Coronary artery (tissue), 2 donors: ENCODE measurements at places on chromosomes 13 and 19.

DNA sequence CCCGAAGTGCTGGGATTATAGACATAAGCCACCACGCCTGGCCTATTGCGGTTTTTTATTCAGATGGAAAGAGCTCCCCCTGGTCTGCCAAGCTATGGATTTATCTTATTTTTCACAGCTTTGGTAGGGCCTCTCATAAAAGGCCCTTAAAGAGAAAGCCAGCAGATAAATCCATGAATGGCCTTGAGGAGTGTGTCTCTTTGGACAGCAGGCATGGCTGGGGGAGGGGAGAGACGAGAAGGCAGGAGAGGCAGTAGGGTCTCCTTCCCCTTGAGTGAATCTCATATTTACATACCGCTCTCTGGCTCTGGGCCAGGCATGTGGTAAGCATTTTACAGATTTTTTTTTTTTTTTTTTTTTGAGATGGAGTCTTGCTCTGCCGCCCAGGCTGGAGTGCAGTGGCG lies 25.2 kb downstream of the MARK4 start:
- DNase-seq: no peak

GRCh38 chr13:60028021-60028420 lies 135.7 kb downstream of the DIAPH3 start:
- no peak for DNase-seq

DNA sequence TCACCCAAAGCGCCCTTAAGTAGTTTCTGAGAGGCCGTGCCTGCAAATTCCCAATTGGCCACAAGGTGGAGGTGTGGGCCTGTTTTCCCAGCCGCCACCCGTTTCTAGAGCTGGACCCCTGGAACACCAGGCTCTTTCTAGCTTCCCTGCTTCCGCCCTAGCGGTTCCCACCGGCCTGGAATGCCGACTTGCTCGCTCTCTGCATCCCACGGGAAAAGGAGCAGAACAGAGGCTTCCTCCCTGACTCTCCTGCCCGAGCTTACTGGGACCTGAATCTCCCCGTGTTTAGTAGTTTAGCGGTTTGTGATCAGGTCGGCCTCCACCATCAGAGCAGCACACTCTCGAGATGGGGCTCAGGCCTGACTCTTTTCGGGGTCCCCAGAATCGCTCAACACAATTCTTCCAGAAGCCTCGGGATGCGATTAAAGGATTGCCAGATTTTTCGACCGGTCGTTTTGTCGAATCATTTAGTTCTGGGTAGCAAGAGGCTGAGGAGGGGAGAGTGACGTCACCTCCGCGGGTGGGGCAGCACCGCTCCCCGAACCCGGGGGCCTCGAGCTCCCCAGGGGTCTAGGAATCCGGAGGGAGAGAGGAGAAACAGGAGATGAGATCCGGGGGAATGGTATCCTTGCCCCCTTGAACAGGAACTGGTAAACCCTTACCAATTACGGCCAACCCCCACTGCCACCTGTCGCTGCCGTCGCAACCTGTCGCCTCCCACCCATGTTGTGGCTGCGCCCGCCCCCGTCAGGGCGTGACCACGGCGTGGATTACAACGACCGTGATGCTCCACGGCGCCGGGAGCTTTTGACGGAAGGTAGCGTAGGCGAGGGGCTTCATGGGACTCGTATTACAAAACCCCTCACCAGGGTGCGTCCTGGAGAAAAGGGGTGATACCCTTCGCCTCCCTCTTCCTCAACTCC lies 8.0 kb downstream of the NAPSA start:
- DNase-seq: no peak

DNA sequence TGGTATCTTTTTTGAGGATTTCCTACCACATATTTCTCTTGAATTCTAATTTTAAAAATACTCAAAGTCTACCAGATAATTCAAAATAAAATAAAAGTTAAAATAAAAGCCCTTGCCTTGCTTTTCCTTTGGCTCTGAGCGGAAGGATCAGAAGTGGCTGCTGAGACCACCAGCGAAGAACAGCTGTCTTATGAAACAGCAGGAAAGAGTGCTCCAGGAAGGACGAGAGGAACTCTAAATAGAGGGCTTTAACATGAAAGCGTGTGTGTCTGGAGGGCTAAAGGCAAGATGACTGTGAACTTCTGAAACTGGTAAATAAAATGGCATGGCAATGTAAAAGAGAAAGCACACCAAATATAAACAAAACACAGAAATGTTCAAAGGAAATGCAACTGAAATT lies 521.5 kb upstream of the SPRY2 start:
- DNase-seq: no peak
